ENCODE measurements at places on chromosomes 2 and 18.
A peak's percentile ranks its signal among the peaks of the same experiment; 100 is the strongest.

DNA sequence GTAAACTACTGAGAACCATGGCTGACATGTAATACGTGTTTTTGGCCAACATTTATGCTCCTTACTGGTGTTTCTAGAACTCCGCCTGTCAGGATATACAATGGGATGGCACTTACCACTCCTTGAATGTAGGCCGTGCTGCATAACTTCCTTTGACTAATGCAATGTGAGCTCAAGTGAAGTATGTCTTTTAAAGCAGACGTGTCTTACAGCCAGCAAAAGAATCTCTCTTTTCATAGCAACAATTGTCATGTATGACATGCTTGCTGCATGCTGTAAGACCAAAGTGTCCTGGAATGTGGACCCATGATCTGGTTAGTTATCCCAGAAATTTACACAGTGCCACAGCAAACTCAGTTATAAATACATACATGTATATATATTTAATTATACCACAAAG, 1202.7 kb upstream of the PIK3C3 start:
- DNase-seq = no peak

GRCh38 chr2:20350041-20350712, 467 bp downstream of the PUM2 start:
- DNase-seq = peak; percentile 36

DNA sequence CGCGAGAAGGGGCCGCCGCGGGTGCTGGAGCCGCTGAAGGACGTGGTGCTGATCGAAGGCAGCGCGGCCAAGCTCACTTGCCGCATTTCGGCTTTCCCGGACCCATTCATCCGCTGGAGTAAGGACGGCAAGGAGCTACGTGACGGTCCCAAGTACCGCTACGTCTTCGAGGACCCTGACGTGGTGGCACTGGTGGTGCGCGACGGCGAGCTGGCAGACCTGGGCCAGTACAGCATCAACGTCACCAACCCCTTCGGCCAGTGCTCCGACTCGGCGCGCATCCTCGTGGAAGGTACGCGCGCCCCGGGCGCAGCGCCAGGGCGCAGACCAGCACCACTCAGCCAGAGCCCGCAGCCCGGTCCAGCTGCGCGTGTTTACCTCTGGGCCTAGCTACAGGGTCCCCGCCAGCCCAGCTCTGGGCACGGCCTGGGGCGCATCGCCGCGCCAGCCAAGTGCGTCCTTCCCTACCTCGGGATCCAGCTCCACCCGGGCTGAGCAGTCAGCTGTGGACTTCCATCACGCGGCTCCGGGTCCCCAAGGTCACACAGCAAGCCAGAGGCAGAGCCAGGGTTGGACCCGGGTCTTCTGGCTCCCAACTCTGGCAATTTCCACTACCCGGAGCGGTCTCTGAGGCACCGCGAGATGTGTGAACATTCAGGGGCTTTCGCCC, 1.7 kb upstream of the GMPPA start:
- no peak for DNase-seq

- no peak for DNase-seq
These were observed 329.0 kb downstream of the PTPRM start for GRCh38 chr18:7896161-7896560.

GRCh38 chr2:212392544-212392943, 146.1 kb downstream of the ERBB4 start:
- no peak for DNase-seq

GRCh38 chr2:23155022-23155421, 230.0 kb upstream of the KLHL29 start:
- no peak for DNase-seq

Measured in RWPE1 (cell line).